Stimulated activated CD4-positive, alpha-beta T cell treated with anti-CD3 and anti-CD28 coated beads, TNF-alpha, amount 100 ng/mL, for 4 hours (primary cell): ENCODE measurements at places on chromosomes 7 and 10.

DNA sequence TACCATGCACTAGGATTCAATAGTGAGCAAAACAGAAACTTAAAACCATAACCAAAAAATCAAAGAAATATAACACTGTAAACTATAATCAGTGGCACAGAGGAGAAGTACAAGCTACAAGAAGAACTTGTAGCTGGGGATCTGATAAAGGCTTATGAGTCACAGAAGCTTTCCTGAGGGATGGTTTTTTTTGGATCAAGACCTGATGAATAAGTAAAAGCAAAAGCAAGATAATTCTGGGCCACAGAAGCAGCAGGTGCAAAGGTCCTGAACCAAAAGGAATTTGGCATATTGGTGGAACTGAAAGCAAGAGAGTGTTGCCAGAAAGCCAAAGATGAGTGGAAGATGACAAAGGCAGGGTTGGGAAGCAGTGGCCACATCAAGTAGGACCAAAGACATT, 37.4 kb upstream of the BET1 start:
- no peak for DNase-seq

DNA sequence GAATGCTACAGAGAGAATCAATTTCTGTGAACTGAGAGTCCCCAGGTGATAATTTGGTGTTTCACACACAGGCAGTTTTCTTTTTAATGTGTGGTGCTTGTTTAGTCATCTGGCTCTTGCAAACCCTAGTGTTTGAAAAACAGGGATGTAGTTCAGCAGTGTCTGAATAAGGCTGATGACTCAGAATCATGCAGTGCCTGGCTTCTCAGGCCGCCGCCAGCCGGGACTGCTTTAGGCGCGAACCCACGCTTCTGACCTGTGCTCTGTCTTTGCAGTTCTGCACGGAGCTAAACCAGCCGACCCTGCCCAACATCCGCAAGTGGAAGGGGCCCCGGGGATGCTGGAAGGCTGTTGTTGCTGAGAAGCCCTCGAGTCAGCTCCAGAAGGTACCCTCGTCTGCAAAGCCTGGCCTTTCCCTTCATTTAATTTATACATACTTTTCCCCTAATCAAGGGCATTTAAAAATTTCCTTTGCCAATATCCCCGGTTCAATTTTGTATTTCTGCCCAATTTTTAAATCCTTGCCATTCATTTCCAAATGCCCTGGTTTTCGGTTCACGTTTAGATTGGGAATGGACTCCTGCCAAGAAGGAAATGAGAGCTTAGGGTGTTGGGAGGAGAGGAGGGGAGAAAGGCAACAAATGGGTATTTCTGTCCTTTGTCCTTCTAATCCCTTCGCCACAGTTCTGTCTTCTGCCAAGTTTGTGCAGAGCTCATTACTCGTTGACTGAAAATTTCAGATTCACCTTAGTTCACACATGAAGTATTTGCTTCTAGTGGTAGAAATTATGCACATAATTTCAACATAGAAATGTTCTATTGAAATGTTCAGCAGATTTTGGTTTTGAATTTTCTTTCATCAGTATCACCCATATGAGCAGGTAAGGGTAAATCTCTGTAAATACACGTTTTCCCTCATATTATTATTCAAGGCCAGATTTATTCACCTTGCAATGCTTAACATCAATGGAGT, 108.5 kb upstream of the ANLN start:
- no peak for DNase-seq

DNA sequence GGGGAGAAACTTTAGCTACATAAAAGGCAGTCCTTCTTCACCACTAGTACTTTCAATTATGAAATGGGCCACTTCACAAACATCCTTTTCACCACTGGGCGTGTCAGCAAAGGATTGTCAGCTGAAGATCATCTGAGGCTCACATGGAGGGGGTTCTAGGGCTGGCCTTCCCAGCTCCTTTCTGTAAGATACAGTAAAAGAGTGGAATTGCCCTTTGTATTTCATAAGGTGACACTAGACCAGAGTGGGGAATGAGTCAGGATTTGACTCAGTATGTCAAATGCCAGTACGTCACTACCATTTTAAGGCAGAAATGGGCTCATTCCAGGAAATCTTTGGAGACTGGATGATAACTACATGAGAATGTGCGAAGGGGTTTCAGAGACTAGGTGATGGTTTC, 21.2 kb upstream of the BLOC1S2 start:
- DNase-seq, result no peak

- DNase-seq, result no peak
Observed at GRCh38 chr7:54729107-54729506, 29.9 kb downstream of the SEC61G start.

DNA sequence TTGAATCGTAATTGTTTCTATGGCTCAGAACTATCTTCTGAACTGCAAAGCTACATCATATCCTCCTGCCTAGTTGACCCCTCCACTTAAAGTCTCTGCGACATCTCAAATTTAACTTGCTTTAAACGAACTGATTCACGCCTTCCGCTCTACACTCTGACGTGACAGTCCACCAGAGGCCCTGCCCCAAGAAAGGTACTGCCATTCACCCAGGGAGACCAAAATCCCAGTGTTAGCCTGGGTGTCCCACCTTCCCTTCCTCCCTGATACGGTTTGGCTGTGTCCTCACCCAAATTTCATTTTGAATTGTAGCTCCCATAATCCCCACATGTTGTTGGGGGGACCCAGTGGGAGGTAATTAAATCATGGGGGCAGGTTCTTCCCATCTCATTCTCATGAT, 90.8 kb downstream of the CPXM2 start:
- no peak for DNase-seq

- DNase-seq, result no peak
Observed at GRCh38 chr10:102316421-102316820, 71.1 kb downstream of the GBF1 start.

- DNase-seq, result no peak
Observed at GRCh38 chr10:28833313-28833712, 156.0 kb downstream of the BAMBI start.

- no peak for DNase-seq
Observed at GRCh38 chr10:72663971-72664370, 28.0 kb upstream of the MCU start.

DNA sequence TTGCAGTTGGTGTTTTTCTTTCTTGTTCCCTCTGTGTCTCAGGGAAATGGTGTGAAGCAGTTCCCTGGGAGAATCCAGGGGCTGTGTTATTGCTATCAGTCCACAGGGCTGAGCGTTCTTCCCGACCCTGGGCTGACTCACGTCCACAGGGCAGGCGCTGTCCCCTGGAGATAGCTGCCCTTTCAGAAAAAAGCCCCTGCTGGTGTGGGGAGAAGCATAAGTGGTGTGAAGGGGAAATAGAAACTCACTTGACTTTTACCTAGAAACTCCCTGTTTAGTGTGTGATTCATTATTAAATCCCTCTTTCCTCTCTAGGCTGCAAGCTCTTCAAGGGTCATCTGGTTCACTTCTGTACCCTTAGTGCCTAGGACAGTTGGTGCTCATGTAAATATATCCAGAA, 63.3 kb upstream of the SMNDC1 start:
- DNase-seq, result no peak

GRCh38 chr10:37760817-37761216, 96.6 kb downstream of the ZNF248 start:
- no peak for DNase-seq

DNA sequence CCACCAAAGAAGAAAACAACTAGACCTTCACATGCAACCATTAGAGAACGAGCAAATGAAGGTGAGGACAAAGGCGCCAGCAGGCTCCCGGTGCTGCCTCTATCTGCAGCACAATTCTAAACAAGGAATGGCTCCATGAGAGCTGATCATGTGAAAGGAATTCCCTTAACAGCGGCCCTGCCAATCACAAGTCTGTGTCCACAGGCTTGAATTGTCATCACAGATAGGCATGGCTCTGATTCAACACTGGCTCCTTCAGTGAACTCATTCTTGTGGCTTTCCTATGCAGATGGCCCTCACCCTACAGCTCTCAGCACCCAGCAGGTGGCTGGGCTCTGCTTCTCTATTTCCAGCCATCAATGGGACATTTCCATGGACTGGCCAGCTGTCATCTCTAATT, 36.2 kb downstream of the LAMB1 start:
- DNase-seq, result no peak

DNA sequence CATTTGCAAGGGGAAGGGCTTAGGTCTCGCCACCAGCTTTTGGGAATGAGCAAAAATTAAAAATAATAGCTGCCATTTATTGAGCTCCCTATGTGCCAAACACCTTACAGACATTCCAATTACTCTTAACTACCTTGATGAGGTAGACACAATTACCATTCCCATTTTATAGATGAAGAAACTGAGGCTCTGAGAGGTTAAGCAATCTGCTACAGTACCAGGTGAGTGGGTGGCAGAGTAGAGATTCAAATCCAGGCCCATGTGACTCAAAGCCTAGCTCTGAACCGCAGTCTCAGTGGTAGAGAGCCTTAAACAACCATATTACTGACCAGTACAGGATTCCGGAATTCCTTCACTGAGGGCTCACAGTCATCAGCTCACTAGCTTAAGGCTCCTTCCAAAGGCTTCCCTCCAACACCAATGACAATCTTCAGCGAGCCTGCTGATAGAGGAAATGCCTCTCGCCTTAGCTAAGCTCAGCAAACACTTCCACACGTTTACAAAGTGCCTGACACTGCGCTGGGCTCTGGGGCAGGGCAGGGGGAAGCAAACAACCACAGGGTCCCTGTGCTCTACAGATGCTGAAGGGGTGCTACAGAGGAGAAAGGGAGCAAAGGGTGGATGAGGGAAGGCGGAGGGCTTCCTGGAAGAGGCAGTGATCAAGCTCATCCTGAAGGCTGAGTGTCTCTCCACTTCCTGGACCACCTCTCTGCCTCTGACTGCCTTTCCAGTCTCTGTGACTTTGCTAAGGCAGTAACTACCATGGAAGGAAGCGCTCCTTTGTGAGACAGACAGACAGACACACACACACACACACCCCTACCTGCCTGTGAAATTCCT, 7.4 kb downstream of the LRRC20 start:
- DNase-seq, result no peak

- no peak for DNase-seq
Observed at GRCh38 chr7:42237811-42238541, 967 bp upstream of the GLI3 start.

DNA sequence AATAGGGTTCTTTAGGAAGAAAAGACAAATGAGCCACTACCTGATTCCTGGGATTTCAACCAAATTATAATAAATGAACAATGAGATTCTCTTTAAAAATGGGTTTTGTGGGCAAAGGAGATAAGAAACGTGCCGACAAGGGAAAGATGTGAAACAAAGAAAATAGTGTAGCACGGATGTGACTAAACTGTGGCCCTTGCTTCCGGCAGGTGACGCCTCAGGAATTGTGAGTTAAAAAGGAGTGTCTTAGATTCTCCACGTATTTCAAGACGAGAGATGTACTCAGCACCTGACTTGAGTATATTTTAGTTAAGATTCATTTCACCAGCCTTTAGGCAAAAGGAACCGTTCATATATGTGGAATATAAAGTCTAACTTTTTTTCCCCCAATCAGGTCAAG, 75.9 kb downstream of the DNAH11 start:
- DNase-seq, result no peak
